Breast epithelium (tissue), 4 donors: ENCODE measurements at places on chromosomes 5 and 9. TPM values are rescaled to one million over a fixed set of nuclear protein-coding genes. Genes with fewer than 3 reads are reported as not detected.
A peak's percentile ranks its signal among the peaks of the same experiment; 100 is the strongest.

IL7R gene
- 16.7 TPM for total RNA-seq

GRCh38 chr5:6082685-6083084 is 295.7 kb downstream of the MED10 start:
- no peak overlapping the region for H3K4me3 ChIP-seq
- no peak for DNase-seq
- H3K36me3 ChIP-seq, result no peaks in the 10 kb centered on the region
- H3K4me1 ChIP-seq, result no peaks in the 10 kb centered on the region

MARCHF6 gene
- 90.8 TPM for total RNA-seq

DNA sequence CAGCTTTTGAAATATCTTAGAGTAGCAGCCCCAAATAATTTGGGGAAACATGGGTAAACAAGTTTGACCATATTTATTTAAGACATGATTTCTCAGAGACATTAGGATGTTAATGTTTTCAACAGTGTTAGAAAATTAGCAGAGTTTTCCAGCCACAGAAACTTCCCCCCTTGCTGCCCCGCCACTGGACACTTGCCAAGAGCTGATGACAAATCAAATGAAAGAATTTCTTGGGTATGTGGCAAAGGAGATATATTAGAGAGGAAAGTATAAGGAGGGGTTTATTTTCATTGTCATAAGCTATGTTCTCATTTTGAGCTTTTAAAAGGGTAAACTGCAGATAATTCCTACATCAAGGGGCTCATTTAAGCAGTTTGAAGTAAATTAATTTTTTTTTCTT is 15.9 kb downstream of the GABRA1 start:
- no peaks in the 10 kb centered on the region for H3K4me1 ChIP-seq
- H3K27ac ChIP-seq, result no peak overlapping the region
- no peak for DNase-seq
- no peak overlapping the region for H3K4me3 ChIP-seq

GRCh38 chr9:31608416-31608815 is 776.0 kb upstream of the ACO1 start:
- peak overlapping the region; percentile 12 for H3K27ac ChIP-seq
- H3K27me3 ChIP-seq, result no peaks in the 10 kb centered on the region
- no peak overlapping the region for H3K4me3 ChIP-seq

DNA sequence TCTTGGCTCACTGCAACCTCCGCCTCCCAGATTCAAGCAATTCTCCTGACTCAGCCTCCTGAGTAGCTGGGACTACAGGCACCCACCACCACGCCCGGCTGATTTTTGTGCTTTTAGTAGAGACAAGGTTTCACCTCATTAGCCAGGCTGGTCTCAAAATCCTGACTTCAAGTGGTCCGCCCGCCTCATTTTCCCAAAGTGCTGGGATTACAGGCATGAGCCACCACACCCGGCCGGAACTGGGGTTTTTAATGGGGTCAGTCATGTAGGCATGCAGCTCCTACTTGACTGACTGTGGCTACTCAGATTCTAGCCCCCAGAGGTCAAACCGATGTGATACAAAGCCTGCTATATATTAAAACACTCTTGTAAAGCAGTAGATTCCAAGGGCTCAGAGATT is 631.7 kb downstream of the MAT2B start:
- no peak overlapping the region for H3K27ac ChIP-seq
- H3K4me3 ChIP-seq, result no peak overlapping the region
- no peaks in the 10 kb centered on the region for H3K4me1 ChIP-seq
- no peak for DNase-seq
- H3K27me3 ChIP-seq, result no peaks in the 10 kb centered on the region

DNA sequence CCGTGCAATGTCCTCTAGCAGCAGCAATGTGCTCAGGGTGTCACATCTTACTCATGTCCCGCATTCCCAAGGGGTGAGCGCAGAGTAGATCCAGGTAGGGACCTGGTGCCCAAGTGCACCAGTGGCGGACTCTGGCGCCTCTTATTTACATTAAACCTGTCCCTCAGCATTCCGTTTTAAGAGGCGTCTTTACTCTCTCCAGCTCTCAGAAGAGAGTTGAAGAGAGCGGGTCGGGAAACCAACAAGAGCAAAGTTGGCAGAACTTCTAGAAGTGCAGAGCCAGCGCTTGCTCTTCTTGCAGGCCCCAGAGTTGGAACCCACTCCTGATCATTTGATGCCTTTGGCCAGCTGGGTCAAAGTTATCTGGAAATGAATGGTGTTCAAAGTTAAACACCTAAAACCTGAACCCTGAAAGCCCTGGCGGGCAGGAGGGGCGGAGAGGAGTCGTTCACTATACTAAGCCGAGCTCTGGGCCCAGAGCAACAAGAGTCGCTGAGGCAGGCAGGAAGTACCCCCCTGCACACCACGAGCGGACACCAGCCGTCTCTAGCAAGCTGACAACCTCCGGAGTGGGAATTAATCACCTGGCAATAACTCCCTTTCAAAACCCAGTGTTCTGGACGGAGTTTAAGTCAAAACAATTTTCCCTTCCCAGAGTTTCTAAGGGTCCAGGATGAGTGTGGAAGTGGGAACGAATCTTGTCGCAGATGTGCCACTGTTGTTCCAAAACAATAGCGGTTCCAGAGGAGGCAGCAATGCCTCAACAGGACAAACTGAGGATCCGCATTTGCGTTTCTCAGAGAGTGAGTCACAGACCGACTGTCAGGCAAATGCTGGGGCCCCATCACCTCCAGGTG is 122.8 kb downstream of the TMEM161B start:
- no peak for DNase-seq
- no peak overlapping the region for H3K27ac ChIP-seq
- peak overlapping the region; percentile 24 for H3K4me3 ChIP-seq
- H3K27me3 ChIP-seq, result no peaks in the 10 kb centered on the region
- no peaks in the 10 kb centered on the region for H3K4me1 ChIP-seq
- H3K36me3 ChIP-seq, result no peaks in the 10 kb centered on the region

GRCh38 chr5:144390133-144390532 is 219.5 kb downstream of the KCTD16 start:
- no peaks in the 10 kb centered on the region for H3K27me3 ChIP-seq
- no peak for DNase-seq
- H3K4me3 ChIP-seq, result no peak overlapping the region
- no peaks in the 10 kb centered on the region for H3K4me1 ChIP-seq
- no peaks in the 10 kb centered on the region for H3K36me3 ChIP-seq

DNA sequence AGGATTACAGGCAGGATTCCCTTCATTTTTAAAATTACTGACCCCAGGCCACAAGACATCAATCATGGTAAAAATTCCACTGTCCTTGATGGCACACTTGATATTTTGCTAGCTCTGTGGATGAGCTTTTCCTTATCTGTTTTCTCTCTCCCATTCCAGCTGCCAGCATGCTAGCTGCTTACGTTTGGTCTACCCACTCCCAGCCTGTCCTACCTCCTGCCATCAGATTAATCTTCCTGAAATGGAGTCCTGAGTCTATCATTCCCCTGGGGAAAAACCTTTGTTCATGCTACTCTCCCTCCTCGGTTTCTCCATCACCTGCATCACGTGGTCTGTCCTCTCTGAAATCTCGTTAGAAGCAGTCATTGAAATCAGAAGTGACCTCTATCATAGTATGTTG is 108.9 kb downstream of the F2RL2 start:
- no peak overlapping the region for H3K27ac ChIP-seq
- H3K4me3 ChIP-seq, result no peak overlapping the region
- no peaks in the 10 kb centered on the region for H3K36me3 ChIP-seq
- no peaks in the 10 kb centered on the region for H3K4me1 ChIP-seq
- no peak for DNase-seq

- no peaks in the 10 kb centered on the region for H3K27me3 ChIP-seq
- H3K27ac ChIP-seq, result peak overlapping the region; percentile 97
- H3K36me3 ChIP-seq, result no peaks in the 10 kb centered on the region
- peak overlapping the region; percentile 69 for H3K4me3 ChIP-seq
- no peaks in the 10 kb centered on the region for H3K4me1 ChIP-seq
These were observed 6.3 kb upstream of the IRF1 start for GRCh38 chr5:132496631-132497487.

STPG3 gene
- total RNA-seq, result not detected

- H3K4me3 ChIP-seq, result no peak overlapping the region
- no peak for DNase-seq
- H3K36me3 ChIP-seq, result no peaks in the 10 kb centered on the region
These were observed 71.9 kb upstream of the GRHPR start for GRCh38 chr9:37350486-37351190.

DNA sequence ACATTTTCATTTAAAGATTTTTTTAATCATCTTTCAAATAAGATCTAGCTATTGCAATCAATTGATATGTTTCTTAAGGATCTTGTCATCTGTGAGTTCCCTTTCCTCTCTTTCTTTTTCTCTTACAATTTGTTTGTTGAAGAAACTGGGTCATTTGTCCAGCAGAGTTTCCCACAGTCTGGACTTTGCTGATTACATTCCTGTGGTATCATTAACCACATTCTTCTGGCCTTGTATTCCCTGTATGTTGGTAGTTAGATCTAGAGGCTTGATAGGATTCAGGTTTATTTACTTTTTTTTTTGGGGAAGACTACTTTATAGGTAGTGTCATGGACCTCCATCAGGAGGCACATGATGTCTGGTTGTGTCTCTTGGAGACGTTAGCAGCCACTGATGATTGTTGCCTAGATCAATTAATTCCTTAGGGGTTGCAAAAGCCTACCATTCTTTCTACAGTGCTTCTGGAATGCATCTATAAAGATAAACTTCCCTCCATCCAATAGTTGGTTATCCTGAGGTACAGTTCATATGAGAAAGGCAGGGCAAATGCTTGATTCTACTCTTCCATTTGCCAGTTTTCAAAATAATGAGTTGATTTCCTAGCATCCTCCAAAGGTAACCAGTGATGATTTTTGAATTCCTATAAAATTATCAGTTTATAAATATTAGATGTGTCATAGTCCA is 14.3 kb downstream of the PDE8B start:
- no peaks in the 10 kb centered on the region for H3K27me3 ChIP-seq
- H3K27ac ChIP-seq, result no peak overlapping the region
- H3K4me1 ChIP-seq, result no peaks in the 10 kb centered on the region
- DNase-seq, result no peak
- H3K36me3 ChIP-seq, result no peaks in the 10 kb centered on the region

LECT2 gene
- not detected for total RNA-seq

GRCh38 chr9:129773262-129774048 is 20.6 kb upstream of the PTGES start:
- H3K4me1 ChIP-seq, result peaks cover 7% of the 10 kb centered on the region
- no peak overlapping the region for H3K4me3 ChIP-seq
- peak; percentile 82 for DNase-seq
- peak overlapping the region; percentile 81 for H3K27ac ChIP-seq
- H3K27me3 ChIP-seq, result no peaks in the 10 kb centered on the region

KIF4B gene
- not detected for total RNA-seq

CARTPT gene
- not detected for total RNA-seq

CCDC152 gene
- total RNA-seq, result 1.3 TPM

PRUNE2 gene
- 14.7 TPM for total RNA-seq

GRCh38 chr9:96449523-96449844 is 485 bp upstream of the HABP4 start:
- no peaks in the 10 kb centered on the region for H3K36me3 ChIP-seq
- peak overlapping the region; percentile 89 for H3K27ac ChIP-seq
- no peaks in the 10 kb centered on the region for H3K27me3 ChIP-seq

- H3K36me3 ChIP-seq, result no peaks in the 10 kb centered on the region
- H3K4me3 ChIP-seq, result no peak overlapping the region
- no peaks in the 10 kb centered on the region for H3K4me1 ChIP-seq
- no peaks in the 10 kb centered on the region for H3K27me3 ChIP-seq
These were observed 18.5 kb upstream of the ERMP1 start for GRCh38 chr9:5851445-5851844.

GRCh38 chr5:35158622-35159369 is 71.5 kb downstream of the PRLR start:
- no peak overlapping the region for H3K27ac ChIP-seq
- H3K36me3 ChIP-seq, result no peaks in the 10 kb centered on the region
- DNase-seq, result no peak
- H3K27me3 ChIP-seq, result no peaks in the 10 kb centered on the region
- no peak overlapping the region for H3K4me3 ChIP-seq

RGS7BP gene
- total RNA-seq, result under 0.01 TPM

MARCHF11 gene
- total RNA-seq, result not detected

DNA sequence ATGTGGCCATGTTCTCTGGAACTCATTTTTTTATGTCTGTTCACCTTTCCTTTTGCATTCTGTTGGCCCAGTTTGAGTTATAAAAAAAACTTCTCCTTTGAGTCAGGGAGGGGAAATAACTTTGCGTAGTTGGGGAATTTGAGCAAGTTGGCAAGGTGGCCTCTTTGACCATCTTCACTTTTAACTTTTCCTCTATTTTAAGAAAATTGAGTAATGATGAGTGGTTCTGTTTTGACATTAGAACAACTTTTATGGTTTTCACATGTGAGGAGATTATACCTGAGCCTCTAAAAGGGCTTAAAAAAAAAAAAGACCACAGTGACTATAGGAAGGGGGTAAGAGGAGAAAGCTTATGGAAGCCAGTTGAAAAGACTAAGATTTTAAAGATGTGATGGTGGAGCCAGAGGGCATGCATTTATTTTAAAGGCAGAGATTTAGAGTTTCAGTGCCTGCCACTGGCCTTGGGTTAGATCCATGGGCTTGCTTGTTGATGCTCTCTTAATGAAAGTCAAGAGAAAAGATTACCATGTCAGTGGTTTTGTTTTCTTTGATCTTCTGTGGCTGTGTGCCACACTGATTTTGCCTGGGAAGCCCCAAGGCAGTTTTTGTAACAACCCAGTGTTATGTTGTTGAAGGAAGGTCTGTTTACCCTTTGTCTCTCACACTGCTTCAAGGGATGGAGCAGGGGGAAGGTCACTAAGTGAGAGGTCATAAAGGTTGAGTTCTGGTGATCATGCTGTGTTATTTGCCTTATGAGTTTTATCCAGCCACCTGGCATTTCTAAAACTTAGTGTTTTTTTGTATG is 219.7 kb upstream of the CD180 start:
- DNase-seq, result no peak
- H3K4me1 ChIP-seq, result no peaks in the 10 kb centered on the region
- no peak overlapping the region for H3K4me3 ChIP-seq
- H3K27me3 ChIP-seq, result no peaks in the 10 kb centered on the region
- no peaks in the 10 kb centered on the region for H3K36me3 ChIP-seq

DNA sequence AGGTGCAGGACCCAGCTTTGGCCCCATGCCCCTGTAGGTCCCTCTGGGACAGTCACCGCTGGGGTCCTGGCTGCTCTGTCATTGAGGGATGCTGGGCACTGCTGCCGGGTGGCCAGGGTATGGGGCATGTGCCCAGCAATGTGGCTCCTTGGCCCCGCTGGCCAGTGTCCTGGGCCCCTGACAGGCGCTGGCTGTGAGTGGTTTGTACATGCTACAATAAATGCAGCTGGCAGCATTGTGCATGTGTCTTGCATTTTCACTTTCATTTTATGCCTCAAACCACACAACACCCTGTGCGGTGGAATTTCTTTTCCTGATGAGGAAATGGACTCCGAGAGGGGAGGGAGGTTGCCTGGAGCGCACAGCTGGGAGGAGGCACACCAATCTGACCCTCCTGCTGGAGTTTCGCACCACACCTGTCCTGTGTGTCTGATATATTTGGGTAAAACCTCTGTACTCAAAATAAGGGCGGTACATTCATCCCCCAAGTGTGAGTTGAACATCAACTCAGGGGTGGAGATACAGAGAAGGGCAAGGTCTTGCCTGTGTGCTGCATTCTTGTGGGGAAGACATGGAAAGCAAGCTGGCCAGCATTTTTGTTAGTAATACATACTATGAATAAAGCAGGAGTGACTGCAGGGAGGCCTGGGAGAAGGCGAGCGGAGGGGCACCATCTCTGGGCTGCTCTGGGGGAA is 11.7 kb downstream of the TSPAN17 start:
- no peaks in the 10 kb centered on the region for H3K36me3 ChIP-seq
- H3K27me3 ChIP-seq, result peaks cover 13% of the 10 kb centered on the region
- DNase-seq, result no peak
- H3K27ac ChIP-seq, result peak overlapping the region; percentile 5
- no peaks in the 10 kb centered on the region for H3K4me1 ChIP-seq

GRCh38 chr5:154059583-154059982 is 20.8 kb downstream of the MFAP3 start:
- H3K4me1 ChIP-seq, result no peaks in the 10 kb centered on the region
- H3K27me3 ChIP-seq, result no peaks in the 10 kb centered on the region
- H3K36me3 ChIP-seq, result no peaks in the 10 kb centered on the region
- no peak for DNase-seq
- H3K4me3 ChIP-seq, result no peak overlapping the region
- H3K27ac ChIP-seq, result no peak overlapping the region

C9orf153 gene
- total RNA-seq, result 0.59 TPM

OGN gene
- 17.7 TPM for total RNA-seq
